Neural progenitor cell (in vitro differentiated cells): ENCODE measurements at places on chromosomes 1 and 21.

- DNase-seq: no peak
Measured at GRCh38 chr1:16903458-16903796, 7.6 kb downstream of the RNU1-2 start.

GRCh38 chr1:168291222-168291837 lies 10.7 kb downstream of the TBX19 start:
- DNase-seq: no peak

GRCh38 chr1:224047538-224047937 lies 66.4 kb upstream of the FBXO28 start:
- DNase-seq: no peak

DNA sequence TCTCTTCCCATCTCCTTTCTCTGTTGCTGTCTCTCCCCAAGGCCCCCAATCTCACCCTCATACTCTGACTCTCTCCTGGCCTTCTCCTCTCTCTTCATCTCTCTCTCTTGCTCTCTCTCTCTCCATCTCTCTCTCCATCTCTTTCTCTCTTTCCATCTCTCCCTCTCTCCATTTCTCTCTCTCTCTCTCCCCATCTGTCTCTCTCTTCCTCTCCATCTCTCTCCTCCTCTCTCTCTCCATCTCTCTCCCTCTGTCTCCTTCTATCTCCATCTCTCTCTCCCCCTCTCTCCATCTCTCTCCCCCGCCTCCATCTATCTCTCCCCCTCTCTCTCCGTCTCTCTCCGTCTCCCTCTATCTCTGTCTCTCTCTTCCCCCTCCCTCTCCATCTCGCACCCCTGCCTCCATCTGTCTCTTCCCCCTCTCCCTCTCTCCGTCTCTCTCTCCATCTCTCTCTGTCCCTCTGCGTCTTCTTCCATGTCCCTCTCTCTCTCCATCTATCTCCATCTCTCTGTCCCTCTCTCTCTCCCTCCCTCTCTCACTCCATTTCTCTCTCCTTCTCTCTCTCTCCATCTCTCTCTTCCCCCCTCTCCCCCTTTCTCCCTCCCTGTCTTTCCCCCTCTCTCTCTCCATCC lies 16.0 kb upstream of the EPHA8 start:
- DNase-seq: no peak

DNA sequence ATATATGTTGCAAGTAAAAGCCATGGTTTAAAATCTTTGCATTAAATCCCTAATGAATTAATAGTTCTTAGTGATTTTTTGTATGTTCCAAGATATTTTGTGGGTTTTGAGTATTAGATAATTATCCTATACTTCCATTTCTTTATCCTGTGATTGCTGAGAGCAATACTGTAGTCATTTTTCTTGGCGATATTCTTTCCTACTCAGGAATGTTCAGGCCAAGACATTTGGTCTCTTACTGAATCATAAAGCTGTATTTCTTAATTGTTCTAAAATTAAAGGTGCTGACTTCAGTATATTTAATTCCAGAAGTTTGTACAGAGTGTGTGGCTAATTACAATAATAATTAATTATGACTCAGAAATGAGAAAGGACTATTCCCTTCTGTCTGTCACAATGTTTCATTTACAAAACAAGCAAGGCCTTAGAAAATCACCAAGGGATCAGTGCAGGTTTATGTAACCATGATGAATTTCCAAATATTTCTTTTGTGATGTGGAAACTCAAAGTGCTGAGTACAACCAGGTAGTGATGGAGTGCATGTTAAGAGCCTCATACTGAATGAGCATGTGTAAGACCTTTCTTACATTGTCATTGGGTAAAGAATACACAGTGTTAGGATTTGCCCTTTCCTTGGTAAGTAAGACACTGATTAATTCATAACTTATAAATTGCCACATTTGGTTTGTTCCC lies 161.2 kb downstream of the HMCN1 start:
- DNase-seq: no peak

DNA sequence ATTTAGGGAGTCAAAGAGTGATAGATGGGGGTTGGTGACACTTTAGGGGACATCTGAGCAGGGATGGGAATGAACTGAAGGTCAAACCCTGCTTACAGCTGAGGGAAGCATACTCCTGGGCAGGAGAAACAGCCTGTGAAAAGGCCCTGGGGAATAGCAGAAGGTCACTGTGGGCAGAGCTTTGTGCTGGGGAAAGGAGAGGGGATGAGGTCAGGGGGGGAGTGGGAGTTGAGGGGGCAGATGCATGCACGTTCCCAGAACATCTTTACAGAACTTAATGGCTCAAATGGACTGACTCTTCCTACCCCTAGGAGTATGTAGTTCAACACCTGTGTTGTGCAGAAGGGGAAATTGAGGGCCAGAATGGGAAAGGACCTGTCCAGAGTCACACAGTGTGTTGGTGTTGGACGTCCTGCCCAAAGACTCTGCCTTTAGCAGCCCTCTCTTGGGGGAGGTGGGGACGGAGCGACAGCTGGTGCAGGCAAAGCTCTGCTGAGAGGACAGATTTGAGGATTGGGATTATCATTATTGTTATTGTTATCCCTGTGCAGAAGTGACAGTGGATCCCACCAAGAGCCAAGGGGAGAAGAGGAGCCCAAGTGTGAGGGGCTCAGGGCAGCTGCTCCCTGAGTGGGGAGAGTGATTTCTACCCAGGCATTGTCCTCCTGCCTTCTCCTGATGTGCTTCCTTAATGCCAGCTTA lies 116.5 kb downstream of the PTPRU start:
- no peak for DNase-seq

DNA sequence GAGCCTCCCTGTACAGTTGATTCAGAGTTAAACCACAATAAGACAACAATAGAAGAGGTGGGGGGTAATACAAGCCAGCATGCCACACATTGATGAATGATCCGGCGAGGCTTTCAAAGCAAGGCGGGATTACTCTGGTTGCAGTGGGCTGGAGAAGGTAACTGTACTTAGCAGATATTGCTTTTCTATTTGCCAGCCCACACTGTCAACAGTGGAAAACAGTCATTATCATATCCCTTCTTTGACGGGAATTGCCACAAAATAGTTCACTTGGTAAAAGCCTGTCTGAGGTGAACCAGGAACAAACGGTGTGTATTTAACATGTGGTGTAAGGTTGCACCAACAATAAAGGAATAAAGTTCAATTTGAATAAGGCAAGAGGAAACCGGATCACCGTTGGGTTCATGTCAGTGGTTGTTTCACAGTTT lies 5.8 kb upstream of the KCNJ15 start:
- no peak for DNase-seq

GRCh38 chr1:164777518-164777917 lies 218.5 kb downstream of the PBX1 start:
- no peak for DNase-seq

GRCh38 chr1:203627851-203628200 lies 1.2 kb downstream of the ATP2B4 start:
- peak; percentile 34 for DNase-seq

GRCh38 chr1:41599912-41600311 lies 115.4 kb upstream of the EDN2 start:
- DNase-seq: no peak

GRCh38 chr21:17658931-17659330 lies 46.2 kb upstream of the BTG3 start:
- DNase-seq: no peak

DNA sequence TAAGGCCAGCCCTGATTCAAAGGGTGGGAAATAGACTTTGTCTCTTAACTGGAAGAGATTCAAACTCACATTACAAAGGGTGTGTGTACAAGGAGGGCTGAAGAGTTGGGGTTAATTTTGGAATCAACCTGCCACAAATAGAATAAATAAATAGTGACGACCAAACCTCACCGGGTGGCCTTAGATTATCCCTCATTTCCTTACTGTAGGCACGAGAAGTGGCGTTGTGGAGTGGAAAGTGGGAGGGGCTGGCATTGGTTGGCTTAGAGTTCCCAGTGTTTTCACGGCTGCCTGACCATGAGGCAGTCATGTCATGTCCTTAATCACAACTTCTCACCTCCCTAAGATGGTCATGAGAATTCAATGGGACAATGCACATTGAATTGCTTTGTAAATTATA lies 21.3 kb upstream of the RUNX1 start:
- DNase-seq: no peak

DNA sequence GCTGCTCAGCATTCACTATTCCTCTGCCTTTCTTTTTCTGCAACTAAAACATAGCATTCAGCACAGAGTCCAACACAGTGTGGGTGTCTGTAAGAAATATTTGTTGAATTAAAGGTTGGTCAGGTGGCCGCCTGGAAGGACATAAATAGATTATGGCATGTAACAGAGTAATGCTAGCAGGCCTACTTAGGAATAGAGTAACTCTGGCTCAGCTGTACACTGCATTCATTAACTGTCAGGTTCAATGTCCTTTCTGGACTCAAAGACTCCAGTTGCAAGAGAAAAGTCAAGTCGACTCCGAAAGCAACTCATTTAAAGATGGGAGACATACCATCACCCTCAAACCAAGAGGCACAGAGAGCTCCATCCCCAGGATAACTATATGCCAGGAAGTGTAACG lies 116.0 kb downstream of the LMX1A start:
- no peak for DNase-seq

GRCh38 chr1:208192995-208193394 lies 51.2 kb downstream of the PLXNA2 start:
- no peak for DNase-seq

DNA sequence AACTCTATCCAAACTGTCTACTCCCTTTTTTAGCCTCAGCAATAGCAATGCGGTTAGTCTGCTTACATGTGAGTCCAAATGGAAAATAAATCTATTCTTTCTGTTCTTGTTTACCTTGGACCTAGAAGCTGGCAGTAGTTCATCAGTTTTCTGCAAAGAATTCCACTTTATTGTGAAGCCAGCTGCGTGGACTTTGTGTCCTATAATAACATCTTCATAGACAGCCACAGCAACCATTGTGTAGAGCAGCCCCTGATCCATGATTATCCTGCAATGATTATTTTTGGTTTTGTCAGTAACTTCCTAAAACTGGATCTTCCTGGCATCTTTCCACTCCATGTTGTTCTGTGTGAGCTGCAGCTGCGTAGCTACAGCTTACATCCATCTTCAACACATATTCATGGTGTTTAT lies 408.7 kb downstream of the NUF2 start:
- DNase-seq: no peak

GRCh38 chr1:86429835-86430234 lies 5.9 kb downstream of the CLCA2 start:
- DNase-seq: no peak

DNA sequence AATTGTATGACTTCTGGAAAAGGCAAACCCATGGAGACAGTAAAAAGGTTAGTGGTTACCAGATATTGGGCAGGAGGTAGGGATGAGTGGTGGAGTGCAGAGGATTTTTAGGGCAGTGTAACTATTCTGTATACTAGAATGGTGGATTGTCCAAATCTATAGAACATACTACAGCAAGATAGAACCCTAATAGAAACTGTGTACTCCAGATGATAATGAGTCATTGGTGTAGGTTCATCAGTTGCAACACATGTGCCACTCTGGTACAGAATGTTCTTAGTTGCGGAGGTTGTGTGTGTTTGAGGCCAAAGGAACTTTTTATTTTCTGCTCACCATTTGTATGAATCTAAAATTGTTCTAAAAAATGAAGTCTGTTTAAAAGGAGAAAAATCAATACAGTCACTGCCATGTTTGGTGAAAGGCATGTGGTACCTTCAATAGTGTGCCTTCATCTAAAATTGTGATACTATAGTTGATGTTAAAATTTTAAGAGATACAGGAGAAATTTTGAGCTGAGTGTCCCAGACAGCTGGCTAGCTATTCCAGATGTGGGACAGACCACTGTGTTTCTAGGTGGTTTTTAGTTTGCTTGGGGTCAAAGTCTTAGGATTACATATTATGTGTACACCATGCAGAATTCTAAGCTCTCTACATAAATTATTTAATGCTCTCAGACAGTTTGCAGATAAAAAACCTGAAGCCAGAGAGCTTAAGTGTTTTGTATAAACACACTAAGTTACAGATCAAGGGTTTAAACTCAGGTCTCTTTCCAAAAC lies 150.5 kb downstream of the RPS6KC1 start:
- no peak for DNase-seq

DNA sequence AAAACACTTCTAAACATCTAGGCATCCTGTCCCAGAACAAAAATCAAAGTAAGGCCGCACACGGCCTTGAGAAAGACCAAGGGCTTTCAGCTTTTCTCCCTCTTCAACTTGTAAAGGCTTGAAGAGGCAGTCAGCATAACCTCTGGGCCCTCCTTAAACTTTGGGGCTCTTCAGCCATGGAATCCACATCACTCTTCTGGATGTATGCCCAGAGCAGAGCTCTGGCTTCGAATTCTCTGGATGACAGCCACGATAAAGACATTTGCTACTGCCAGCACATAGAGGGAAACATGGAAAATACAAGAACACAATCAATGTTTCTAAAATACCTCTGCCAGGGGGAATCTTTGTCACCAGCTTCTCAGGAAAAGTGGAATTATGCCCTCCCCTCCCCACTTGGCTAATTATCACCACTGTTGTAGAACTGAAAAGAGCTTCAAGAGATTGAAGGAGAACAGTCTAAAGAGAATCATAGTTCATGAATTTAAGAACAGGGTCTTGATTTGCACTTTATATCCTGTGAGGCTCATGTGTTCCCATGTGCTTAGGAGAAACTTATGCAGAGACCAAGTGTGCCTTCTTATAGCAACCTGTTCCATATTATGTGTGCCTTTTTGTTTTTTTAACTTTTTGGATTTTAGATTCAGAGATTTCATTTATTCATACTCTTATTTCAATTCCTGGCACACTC lies 39.0 kb upstream of the DPT start:
- no peak for DNase-seq

DNA sequence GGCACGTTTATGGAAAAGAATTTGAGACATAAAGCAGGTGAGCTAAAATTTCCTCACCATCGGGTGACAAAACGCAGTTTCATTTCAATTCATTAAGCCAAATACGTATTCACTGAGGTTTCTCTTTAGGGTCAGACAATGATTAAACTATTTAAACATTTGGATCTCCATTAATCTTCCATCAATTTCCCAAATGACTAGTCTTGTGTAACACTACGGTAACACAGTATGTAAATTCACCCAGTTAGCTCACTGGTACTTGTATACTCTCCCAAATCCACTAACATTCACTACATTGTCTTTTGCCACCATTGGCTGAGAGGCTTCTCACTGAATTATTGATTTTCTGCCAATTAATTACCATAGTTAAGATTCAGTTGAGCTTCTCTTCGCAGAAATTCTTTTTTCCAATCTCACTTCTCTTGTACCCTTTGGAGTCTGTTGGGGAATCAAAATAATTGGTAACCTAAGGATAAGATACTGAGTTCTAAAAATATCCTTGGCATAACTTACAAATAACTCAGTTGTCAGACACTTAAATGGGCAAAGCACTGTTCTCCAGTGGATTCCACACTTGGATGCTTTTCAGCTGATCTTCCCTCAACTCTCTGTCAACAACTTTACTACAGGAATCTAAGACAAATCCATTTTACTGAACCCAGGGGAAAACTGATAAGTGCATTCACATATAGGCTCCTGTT lies 40.7 kb downstream of the SIPA1L2 start:
- DNase-seq: no peak

DNA sequence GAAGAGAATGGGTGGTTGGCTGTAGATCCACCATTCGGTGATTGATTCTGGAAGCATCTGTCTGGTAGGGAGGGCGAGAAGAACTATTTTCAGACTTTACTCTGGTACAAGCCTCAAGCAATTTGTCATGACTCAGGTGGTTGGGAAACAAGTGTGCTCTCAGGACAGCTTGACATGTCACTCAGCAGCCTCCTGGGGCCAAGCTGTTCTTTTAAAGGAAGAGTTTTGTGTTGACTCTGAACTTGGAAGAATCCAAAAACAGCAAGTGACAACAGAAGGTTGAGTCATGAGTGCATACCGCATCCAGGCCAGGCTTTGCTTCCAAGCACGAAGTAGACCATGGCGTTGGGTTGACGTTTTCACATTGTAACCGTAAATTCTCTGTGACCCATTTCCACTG lies 65.9 kb downstream of the CLIC6 start:
- no peak for DNase-seq
